Activated CD8-positive, alpha-beta memory T cell treated with anti-CD3 and anti-CD28 coated beads for 48 hours (primary cell): ENCODE measurements at places on chromosomes 4 and X.

DNA sequence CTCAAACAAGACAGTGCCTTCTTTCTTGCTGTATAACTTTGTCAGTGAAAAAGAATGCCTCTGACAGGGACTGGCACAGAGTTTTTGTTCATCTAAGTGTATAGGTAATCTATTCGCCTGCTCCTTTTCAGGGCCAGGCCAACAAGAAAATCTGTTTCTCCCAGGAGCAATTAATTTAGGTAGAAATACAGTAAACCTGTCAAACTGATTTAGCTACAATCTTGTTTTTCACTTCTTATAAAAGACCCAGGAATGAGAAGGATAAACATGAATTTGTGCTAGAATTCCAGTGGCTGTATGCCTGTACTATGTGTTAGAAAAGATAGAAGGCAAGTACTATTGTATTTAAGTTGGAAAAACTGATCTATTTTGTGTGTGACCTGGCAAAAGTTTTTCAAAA is 6.1 kb downstream of the TMA16 start:
- DNase-seq: no peak

- no peak for DNase-seq
Measured at GRCh38 chr4:13783800-13784411, 156.4 kb upstream of the BOD1L1 start.

GRCh38 chrX:38662640-38663039 is 101.3 kb downstream of the TSPAN7 start:
- no peak for DNase-seq

DNA sequence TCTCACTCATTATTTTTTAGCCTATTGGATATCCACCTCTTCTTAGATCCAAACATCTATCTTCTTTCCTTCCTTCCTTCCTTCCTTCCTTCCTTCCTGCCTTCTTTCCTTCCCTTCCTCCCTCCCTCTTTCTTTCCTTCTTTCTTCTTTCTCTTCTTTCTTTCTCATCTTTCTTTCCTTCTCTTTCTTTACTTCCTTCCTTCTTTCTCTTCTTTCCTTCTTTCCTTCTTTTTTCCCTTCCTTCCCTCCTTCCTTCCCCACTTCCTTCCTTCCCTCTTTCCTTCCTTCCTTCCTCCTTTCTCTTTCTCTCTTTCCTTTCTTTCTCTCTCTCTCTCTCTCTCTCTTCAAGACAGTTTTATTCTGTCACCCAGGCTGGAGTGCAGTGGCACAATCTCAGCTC is 1239.8 kb downstream of the PCDH7 start:
- DNase-seq: no peak

- DNase-seq: no peak
Measured at GRCh38 chr4:7810783-7811535, 128.7 kb downstream of the AFAP1 start.

DNA sequence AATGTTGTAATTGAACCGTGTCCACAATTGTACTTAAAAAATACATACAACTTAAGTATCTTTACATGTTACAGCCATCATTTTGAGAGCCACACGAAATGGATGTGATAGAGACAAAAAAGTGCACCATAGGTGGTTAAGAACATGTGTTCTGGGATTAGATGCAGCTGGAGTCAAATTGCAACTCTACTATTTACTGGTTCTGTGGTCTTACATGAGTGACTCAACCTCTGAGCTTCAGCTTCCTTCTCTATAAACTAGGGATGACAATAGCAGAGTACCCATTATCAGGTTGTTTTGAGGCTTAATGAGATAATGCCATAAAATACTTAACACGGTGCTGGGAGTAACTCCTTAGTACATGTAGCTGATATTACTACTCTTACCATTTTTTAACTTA is 130.4 kb downstream of the IDS start:
- no peak for DNase-seq

DNA sequence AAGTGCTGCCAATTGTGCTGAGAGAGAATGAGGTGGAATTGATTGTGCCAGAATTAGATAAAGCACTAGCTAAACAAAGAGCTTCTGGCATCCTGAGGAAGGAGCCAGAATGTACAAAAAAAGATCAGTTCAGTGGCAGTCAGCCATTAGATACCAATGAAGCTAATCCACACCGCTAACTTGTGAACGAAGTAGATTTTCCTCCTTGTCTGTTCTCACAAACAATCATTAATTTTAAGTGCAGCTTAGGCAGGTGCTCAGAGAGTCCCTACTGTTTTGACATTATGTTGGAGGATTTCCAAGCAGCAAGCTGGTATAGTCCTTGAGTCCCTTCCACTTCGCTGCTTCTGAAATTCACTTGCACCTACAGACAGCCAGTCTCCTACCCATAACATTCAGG is 617.4 kb downstream of the CENPC start:
- no peak for DNase-seq
